ENCODE measurements at places on chromosomes 6 and 20.

DNA sequence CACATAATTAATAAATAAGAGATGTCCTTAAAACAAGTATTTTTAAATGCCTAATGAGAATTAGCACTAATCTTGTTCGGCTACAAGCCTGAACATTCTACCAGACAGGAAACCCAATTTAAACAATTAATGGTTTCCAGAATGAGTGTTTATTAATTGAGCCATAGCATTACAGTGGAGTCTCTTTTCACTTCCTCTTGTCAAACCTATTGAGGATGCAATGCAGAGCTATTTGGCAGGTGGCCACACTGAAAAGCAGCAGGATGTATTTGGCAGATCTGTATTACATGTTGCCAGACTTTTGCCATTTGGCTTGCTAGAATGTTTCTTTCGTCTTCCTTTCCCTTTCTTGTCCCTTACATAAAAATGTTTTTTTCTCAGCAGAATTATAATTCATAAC is 475.2 kb upstream of the MARCKS start:
- DNase-seq = no peak

DNA sequence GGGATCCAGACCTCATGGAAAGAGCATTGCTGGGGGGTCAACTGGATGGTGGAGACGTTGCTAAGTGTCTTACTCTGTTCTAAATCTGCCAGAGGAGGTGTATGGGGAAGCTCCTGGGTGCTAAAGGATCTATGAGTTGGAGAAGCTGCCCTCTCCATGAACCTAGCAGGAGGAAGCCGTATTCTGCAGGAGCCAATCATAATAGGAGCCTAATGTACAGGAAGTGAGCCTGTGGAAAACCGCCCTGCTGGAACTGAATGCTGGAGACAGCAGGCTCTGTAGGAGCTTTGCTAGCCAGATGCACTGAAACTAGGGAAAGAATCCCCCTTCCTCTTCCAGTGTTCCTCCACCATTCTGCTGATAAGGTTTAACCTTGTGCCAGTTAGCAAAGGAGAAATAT is 10.9 kb downstream of the CASP8AP2 start:
- no peak for DNase-seq

DNA sequence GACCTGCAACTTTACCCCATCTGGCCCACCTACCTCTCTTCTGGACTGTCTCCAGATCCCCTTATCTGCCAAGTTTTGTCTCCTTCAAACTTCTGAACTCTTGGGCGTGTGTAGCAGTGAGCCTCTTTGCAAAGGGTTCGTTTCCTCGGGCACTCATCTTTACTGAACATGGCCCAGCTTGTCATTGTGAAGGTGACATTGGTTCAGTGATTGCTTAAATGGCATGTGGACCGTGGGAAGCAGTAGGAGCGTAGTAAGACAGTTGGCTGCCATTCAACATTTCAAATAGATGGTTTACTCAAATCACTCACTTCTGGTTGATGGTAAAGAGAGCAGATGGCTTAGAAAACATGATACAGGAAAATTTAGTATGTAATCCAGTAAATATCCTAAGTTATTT is 34.8 kb upstream of the KIF25 start:
- no peak for DNase-seq

DNA sequence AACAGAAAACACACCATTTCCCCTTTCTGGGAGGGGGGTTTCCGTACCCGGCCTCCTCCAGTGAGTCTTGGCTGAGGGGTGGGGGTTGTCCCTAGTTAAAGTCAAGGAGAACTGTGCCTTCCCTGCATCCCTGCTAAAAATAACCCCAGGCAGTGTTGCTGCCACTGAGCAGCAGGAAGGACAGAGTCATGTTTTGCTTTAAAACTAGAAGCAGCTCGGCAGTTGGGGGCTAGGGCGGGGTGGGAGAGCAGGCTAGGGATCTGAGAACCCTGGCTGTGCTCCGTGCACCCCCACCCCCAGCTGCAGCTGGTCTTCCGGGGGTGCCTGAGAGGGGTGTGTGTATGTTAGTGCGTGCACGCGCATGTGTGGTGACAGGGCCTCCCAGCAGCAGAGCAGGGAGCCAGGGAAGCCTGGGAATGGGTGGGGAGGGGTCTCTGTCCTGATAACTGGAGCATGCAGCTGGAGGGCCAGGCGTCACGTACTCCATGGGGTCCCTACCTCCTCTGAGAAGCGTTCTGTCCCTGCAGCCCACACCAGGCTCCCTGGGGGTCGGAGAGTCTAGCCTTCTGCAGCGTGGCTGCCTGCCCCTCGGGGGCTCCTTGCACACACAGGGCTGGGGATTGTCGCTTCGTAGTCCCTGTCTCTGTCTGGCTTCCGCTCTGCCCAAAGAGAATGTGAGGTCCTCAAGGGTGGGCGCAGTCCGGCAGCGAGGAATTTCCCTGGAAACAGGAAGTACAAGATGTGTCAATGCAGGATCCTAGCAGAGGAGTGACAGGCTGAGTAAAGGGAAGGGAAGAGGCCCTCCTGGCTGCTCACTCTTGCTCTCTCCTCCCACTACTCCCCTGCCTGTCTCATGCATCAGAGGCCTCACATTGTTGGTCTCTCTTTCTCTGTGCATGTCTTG is 16.8 kb upstream of the ARMC12 start:
- DNase-seq = no peak

- DNase-seq = no peak
Measured at GRCh38 chr6:22825210-22825609, 255.8 kb downstream of the HDGFL1 start.

- DNase-seq = no peak
Measured at GRCh38 chr6:25997921-25998320, 35.3 kb downstream of the TRIM38 start.

GRCh38 chr6:15434823-15435380 is 189.0 kb downstream of the JARID2 start:
- no peak for DNase-seq

GRCh38 chr6:9985481-9985880 is 429.4 kb downstream of the TFAP2A start:
- no peak for DNase-seq

DNA sequence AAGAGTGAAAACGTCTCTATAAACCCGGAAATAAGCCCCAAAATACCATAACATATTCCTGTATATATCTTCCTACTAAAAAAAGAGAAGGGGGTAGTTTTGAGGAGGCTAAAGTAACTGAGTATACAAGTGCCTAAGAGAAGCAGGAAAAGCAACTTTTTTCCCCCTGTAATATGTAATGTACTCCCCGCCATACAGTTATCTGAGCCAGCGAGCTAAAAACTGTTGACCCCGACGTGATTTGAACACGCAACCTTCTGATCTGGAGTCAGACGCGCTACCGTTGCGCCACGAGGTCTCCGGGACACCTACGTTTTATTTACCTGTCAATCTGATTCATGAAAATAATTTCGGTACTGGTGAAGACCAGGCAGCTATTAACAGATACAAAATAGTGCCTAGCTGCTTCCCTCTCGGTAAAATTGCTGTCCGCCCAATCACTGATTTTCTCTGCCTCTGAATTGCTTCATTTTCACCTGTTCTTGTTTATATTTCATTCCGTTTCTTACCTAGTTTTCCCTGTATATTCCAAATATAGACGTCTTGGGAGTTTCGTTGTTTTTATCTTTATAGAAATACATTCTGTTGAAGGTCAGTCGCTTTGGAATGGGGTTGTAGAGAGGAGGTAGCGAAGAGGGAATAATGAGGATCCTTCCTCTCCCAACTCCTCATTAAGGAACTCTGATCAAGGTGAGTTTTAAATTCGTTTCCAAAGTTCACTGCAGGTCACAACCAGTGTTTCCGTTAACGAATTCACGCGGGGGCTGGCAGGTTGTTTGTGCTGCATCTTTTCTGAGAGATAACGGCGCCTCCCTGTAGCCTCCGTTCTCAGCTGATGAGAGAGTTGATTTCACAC is 33.6 kb upstream of the BTN3A2 start:
- no peak for DNase-seq

DNA sequence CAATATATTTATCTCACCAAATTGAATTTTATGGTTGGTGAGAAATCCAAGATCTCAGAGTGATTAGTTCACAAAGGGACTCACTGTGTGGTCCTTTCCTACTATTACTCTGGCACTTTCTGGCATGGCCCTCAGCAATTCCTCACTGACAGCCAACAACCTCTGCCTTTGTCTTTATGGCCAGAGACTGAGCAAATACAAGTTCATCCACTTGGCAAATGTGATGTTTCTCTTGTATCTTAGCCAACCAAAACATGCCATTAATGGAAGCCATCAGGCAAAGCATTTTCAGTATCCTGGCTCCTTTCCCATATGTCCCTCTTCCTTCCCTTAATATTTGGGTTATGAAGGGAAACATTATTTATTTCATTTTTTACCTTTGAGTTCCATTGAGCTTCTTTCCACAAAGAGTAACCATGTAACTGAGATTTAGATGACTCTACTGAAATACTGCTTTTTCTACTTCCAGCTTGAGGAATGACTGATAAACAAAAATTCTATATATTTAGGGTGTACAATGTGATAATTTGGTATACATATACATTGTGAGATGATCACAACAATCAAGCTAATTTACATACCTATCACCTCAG is 30.8 kb upstream of the SMLR1 start:
- DNase-seq = no peak

- no peak for DNase-seq
Measured at GRCh38 chr6:42007286-42008137, 42.8 kb upstream of the TAF8 start.

GRCh38 chr6:129597023-129597713 is 112.8 kb downstream of the ARHGAP18 start:
- no peak for DNase-seq

- DNase-seq = no peak
Measured at GRCh38 chr6:141641951-141642350, 490.8 kb upstream of the GJE1 start.

DNA sequence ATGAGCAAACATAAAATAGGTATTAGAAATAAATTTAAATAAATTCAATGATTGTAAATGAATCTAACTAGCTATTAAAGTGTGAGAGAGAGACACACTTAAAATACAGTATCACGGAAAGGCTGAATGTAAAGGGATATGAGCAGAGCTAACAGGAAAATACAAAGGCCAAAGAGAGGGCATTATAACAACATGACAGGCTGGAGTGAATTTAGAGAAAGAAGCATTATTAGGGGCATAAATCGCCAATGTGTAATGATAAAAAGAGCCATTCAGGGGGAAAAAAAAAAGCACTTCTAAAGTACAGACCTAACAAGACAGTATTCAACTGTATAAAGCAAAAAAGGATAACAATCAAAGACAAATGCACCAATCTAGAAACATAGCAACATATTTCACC is 28.1 kb downstream of the DACT2 start:
- DNase-seq = no peak

DNA sequence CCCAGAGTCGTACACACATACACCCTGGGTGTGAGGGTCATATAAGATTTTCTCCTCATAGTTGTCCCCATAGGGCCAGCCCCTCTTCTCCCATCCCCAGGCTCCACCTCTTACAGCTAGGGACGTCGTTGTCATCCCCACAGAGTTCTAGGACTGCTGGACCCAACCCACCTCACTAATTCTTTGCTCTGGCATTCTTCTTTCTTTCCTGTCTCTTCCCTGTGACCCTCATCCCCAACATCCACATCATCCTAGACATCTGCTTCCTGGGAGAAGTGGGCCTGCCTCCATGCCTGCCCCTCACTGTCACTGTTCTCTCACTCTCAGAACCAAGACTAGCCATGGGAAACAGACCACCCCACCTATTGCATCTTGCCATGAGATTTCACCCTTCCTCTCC is 1.1 kb downstream of the PSMF1 start:
- DNase-seq = no peak

All from amygdala (tissue), 56 donors.